ENCODE measurements at places on chromosomes 1 and 21.
A peak's percentile ranks its signal among the peaks of the same experiment; 100 is the strongest.

DNA sequence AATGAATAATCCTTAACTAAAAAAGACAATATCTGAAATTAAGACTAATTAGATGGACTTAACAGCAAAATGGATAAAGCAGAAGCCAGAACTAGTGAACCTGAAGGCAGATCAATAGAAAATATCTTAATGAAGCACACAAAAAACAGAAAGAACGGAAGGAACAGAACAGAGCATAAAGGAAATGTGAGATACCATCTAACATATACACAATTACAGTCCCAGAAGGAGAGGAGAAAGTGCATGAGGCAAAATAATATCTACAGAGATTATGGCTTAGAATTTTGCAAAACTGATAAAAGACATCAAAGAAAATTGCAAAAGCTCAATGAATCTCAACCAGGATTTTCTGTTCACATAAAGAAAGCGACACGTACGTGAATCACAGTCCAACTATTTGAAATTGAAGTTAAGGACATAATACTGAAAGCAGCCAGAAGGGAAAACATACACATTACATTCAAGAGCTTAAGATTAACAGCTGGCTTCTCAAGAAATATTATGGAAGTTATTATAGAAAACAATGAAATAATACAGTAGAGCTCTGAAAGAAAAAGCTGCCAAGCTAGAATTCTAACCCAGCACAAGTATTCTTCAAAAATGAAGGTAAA, 182.0 kb downstream of the CDC42BPA start:
- DNase-seq = no peak

DNA sequence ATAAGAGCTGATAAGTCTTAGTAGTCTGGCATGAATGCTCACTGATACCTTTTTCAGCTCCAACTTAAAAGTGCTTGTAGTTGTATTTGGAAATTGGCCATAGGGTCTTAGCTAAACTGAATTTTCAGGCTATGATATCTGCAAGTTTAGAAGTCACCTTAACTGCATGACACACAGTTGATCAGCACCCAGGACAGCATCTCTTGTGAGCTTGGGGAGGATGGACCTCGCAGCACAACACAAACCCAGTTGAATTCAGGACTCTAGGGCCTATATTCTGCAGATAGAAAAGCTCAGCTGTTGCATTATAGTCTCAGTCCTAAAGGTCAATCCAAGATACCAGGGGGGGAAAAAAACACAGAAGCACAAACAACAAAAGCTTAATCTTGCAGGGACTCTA, 394.3 kb downstream of the KCNH1 start:
- no peak for DNase-seq

GRCh38 chr1:93909146-93910050, at the start of gene GCLM:
Gene GCLM (minus strand): TSS chr1:93909430. CDS start chr1:93909163, 267 bp downstream.
- peak; percentile 94 for DNase-seq

DNA sequence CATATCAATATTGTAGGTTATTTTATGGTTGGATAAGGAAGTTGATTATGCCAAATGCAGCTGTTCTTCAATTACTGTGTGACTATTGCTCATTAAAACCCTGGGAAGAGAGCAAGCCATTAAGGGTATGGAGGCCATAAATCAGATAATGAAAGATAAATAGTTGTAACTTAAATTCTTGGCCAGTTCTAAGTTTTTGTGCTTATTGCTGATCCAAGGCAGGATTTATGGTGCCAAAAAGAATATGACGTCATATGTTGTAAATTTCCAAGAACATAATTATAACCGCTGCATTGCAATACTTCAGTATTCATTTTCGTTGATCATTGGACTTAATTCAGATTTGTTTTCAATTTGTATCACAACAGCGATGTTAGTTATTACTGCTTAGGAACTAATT, 211.6 kb downstream of the LRRC40 start:
- peak; percentile 21 for DNase-seq

GRCh38 chr1:240732390-240732789, 120.4 kb upstream of the GREM2 start:
- no peak for DNase-seq

DNA sequence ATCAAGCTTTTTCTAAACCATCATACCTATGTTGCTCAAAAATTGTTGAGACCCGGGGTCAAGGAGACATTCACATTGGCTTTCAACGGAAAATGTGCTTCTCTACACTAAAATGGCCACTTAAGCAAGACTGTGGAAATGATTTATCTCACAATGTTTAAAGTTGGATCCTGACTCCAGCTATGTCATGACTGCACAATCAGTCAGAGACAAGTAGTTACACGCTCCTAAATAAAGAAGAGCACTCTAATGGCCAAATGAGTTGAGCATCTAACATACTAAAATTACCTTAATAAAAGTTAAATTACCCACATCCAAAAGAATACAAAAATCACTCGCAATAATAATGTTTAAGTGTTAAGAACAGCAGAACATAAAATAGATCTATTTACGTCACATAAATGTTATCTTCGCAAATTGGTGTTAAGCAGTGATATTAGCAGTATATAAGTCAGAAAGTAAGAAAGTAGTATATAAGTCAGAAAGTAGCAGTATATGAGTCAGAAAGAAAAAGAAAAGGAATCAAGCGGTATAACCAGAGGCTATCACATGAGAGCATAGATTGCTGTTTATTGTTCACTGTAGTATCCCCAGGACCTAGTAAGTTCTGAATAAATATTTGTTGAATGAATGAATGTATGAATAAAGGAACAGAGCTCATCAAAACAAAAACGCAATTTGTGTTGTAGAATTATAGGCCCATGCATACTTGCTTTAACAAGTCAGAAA, 28.4 kb downstream of the ZNF281 start:
- no peak for DNase-seq

DNA sequence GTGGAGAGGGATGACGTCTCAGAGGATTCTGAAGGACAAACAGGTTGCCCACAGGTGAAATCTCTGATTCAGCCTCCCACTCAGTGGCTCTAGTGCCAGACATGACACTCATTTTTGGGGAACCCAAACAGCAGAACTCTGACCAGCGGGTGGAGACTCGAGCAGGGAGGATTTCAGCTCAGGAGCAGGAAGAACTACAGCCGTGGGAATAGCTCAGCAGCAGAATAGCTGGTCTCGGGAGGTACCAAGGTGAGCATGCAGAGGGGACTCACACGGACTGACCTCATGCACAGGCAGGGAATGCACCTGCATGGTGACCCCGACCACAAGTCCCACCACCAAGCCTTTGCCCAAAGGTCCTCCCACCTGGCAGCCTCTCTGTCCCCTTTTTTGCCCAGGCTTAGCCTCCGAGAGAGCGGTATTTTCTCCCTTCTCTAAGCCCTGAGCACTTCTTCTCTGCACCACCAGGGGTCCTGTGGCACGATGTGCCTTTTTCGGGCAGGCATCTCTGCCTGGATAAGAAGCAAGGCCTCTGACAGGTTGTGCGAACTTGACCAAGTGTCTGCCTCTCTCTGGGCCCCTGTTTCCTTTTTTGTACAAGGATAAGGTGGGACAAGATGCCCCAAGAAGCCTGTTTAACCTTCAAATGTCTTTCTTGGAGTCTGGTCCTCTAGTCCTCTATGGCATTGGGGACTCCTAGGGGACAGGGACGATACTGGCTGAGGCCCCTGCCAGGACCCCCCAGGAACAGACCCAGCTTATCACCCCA, 8.8 kb upstream of the FGR start:
- peak; percentile 58 for DNase-seq

- DNase-seq = no peak
These were observed 519.8 kb upstream of the PLXNA2 start for GRCh38 chr1:208763971-208764370.

GRCh38 chr1:223720971-223721591, 8.7 kb downstream of the CAPN2 start:
- peak; percentile 76 for DNase-seq

GRCh38 chr1:42085596-42085995, 67.6 kb upstream of the GUCA2B start:
- no peak for DNase-seq

- DNase-seq = no peak
These were observed 495.1 kb downstream of the SETD4 start for GRCh38 chr21:35565204-35565611.

- DNase-seq = no peak
These were observed 15.3 kb downstream of the KRTAP10-1 start for GRCh38 chr21:44524414-44525371.

GRCh38 chr21:46621457-46622182, 13.9 kb upstream of the PRMT2 start:
- no peak for DNase-seq

Data from kidney (tissue), 22 donors.